ENCODE measurements at places on chromosomes 5 and 9.

DNA sequence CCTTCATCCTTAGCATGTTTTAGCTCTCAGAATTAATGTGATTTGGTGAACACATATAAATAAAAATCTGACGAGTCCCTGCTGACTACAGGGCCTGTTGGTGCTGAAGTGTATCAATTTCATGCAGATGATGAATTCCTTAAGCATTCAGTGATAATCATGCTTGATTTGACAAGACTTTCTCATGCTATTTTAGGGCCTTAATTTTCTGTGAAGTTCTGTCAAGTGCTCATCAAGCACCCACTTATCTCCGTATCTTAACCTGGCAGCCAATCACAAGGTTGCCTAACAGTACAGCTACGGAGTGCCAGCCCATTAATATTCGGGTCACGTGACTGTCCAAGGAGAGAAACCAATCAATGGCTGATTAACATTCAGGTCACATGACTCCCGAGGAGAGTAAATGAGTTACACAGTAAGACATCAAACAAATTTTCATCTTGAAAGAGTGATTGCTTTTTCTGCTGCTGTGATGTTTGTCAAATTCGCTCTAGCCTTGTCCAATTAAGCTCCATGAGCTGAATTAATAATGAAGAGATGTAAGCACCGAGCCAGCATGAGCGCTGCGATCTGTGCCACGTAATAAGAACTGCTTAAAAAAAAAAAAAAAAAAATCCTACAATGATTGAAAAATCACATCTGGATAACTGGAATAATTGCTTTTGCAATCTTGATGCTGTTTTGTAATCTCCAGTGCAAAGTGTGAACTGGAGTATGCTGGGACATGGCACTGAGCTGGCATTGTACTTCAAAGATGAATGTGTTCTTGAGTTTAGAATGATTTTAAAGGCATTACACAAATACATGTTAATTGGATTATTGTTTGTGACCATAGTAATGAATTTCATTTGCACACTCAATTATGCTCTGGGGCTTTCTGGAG lies 104.3 kb upstream of the SPATA31D4 start:
- DNase-seq: no peak

- DNase-seq: no peak
Observed at GRCh38 chr9:84512493-84512892, 157.0 kb upstream of the NTRK2 start.

GRCh38 chr9:127876764-127877562 lies 512 bp downstream of the AK1 start:
- no peak for DNase-seq

DNA sequence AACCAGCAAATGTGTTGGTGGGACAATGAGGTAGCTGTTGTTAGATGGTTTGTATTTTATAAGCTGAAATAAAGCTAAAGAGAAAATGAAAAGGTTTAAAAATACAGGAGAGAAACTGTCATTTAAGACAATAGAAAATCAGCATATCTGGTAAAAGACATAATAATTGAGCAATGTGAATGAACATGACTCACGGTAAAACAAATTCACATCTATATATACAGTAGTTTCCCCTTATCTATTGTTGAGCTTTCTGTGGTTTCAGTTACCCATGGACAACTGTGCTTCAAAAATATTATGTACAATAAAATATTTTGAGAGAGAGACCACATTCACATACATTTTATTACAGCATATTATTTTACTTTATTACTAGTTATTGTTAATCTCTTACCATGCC lies 1649.8 kb downstream of the EFNA5 start:
- peak; percentile 13 for DNase-seq

- DNase-seq: no peak
Observed at GRCh38 chr5:135821061-135821801, 13.2 kb upstream of the SLC25A48 start.

- no peak for DNase-seq
Observed at GRCh38 chr5:71503536-71503935, 48.1 kb downstream of the BDP1 start.

DNA sequence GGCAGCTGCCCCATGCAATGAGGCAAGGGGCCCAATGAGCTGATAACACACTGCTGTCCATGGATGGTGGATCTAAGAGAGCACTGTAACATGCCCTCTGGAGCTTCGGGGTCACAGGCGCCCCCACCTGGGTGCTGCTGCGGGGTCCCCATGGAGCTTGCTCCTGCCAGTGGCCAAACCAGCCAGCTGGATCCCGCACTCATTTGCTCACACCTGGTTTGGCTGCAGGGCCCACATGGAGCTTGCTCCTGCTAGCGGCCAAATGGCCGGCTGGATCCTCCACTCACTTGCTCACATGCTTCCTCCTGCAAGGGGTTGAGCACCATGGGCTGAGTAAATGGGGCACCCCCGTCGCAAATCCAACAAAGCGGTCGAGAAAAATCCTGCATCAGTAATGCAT lies 68.3 kb upstream of the ARL15 start:
- no peak for DNase-seq

DNA sequence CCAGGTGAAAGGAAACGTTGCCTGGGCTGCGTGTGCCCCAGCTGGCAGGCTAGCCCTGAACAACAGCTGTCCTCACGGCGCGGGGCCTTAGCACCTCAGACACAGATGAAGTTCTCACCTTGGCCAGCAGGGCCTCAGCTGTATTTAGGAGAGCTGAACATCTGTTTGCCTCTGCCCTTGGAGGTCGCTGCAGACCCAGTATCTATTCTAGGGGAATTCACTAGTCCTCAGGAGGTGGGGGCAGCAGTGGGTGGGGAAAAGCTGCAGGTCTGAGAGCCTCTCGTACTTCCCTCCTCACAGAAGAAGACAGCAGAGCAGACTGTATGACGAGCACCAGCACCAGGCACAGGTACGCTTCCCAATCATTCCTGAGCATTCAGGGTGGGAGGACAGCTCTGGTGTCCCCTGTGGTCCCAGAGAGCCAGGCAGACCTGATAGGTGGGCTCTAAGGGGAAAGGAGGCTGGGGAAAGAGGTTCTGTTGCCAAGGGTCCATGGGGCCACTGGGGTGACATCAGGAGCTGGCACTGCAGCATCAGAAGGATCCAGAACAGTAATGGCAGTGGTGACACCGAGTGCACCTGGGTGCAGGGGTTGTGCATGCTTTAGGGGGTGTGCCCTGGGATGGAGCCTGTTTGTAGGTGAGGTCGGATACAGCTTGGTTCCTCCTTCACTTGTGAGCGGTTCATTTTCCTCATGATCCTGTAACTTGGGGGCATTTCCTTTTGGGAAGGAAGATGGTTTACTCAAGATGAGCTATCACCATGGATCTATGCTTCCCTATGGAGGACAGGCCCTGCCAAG lies 13.8 kb downstream of the CD74 start:
- DNase-seq: no peak

GRCh38 chr9:1231998-1232919 lies 182.1 kb downstream of the DMRT2 start:
- DNase-seq: peak; percentile 55

GRCh38 chr9:114638404-114638803 lies 19.2 kb downstream of the TEX53 start:
- no peak for DNase-seq

- DNase-seq: no peak
Observed at GRCh38 chr5:138353560-138354080, 1.1 kb downstream of the KDM3B start.

GRCh38 chr5:179171251-179171815 lies 111.2 kb downstream of the ZNF354C start:
- no peak for DNase-seq

GRCh38 chr5:32074401-32074800 lies 99.7 kb downstream of the GOLPH3 start:
- DNase-seq: no peak

- DNase-seq: peak; percentile 94
Observed at GRCh38 chr5:37717613-37718431, 122.0 kb downstream of the GDNF start.

- DNase-seq: peak; percentile 86
Observed at GRCh38 chr5:71922584-71923106, 184.6 kb upstream of the MAP1B start.

GRCh38 chr5:104171958-104172690 lies 609.5 kb upstream of the NUDT12 start:
- no peak for DNase-seq

- DNase-seq: no peak
Observed at GRCh38 chr5:115274584-115274983, 11.9 kb upstream of the PGGT1B start.

GRCh38 chr5:63310644-63311043 lies 651.6 kb downstream of the HTR1A start:
- no peak for DNase-seq

GRCh38 chr5:147813696-147814095 lies 17.8 kb downstream of the SPINK1 start:
- DNase-seq: no peak

GRCh38 chr5:119274030-119274766 lies 81.6 kb upstream of the TNFAIP8 start:
- DNase-seq: no peak

DNA sequence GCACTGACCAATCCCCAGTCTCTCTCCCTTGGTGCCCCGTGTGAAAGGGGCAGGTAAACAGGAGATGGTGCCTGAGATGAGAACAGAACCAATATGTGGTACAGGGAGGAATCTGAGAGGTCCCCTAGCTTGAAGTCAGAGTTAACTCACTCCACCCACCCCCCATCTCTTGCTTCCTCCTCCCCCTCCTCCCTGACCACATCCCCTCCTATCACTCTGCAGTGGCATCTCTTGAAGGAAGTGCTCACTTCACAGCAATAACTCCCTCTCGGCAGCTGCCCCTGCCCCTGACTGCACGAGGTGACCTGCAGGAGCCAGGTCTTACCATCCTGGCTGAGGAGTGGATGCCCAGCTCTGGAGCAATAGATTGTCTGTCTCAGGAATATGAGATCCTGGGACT lies 224.0 kb downstream of the GAS1 start:
- no peak for DNase-seq

- peak; percentile 47 for DNase-seq
Observed at GRCh38 chr5:88727705-88728313, 155.2 kb downstream of the MEF2C start.

DNA sequence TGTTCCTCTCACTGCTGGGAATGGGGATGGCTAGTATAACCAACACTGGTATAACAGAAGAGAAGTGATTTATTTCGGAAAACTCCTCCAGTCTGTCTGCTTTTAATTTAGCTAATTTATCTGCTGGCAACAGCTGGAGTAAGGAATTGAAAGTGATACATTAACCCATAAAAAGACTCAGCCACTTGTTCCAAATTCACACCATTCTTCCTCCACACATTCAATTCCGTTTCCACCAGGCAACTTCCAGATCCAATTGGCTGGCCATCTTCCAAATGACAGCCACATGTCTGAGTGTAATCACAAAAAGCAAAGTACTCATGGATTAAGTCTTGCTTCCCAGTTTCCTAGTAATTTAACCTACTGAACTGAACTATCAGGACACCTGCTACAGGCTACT lies 77.1 kb upstream of the RETREG1 start:
- DNase-seq: no peak

DNA sequence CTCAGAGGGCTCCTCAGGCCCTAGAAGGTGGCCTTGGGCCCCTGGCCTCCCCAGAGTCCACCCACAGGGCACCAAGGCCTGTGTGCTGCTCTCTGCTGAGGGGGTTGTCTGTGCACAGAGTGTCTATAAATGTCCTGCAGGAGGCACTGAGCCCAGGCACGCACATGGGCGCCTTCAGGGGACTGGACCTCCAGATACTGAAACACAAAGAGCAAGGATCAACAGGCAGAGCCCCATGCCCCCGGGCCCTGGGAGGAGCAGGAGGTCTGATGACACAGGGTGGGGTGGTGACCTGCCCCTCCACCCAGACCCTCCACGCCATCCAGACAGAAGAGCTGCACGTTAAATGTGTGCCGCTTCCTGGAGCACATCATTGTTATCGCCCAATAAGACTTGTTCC lies 64.6 kb upstream of the SIMC1 start:
- DNase-seq: no peak

DNA sequence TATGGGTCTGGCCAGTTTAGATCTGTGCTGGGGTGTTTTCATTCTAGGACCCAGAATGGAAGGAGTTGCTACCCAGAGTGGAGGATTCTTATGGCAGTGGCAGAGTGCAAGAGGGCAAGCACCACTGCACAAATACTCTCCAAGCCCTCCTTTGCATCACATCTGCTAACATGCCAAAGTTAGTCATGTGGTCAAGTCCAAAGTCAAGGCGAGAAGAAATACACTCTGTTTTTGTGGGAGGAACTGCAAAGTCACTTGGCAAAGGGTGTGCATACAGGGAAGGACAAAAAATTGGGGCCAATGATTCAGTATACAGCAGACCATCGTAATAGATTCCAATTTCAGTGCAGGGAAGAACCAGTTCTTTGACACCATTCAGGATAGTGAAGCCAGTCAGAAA lies 43.9 kb upstream of the HMGCS1 start:
- no peak for DNase-seq

GRCh38 chr9:123684393-123685149 lies 245.4 kb downstream of the DENND1A start:
- no peak for DNase-seq

DNA sequence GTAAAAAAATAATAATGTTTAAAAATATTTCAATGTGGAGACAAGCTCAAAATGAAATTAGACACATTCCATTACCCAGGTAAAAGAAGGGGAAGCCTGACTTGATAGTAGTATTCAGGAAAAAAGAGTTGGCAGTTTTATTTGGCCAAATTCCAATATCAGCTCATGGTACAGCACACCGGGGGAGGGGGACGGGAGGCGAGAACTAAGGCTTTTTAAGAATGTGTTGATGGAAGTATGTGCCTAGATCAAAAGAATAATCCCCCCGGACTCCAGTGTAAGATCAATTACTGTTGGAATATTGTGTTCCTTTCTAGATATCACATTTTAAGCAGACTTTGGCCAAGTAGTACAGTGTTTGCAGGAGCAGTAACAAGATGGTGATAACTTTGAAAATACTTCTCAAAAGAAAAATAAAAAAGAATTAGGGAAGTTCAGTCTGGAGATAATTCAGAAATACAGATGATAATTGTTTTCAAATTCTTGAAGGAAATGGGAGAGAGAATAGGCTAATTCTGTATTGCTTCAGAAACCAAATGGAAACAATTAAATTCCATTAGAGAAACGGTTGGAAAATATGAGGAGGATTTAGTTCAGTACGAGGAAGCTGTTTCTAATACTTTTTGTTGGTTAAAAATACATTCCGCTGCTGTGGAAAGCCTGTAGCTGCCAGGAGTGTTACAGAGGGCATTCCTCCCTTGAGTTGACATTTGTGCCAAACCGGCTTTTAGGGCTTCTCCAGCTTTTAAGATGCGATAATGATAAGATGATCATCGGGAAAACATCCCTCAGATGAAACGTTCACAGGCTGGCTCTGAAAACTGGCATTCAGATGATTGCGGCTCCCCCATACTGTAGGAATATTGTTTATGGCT lies 98.1 kb upstream of the ERBIN start:
- DNase-seq: no peak

- DNase-seq: no peak
Observed at GRCh38 chr9:34317436-34317835, 11.6 kb downstream of the KIF24 start.

GRCh38 chr5:14155075-14155474 lies 11.9 kb downstream of the TRIO start:
- DNase-seq: no peak

- DNase-seq: peak; percentile 55
Observed at GRCh38 chr9:99140685-99141314, 35.9 kb downstream of the TGFBR1 start.

DNA sequence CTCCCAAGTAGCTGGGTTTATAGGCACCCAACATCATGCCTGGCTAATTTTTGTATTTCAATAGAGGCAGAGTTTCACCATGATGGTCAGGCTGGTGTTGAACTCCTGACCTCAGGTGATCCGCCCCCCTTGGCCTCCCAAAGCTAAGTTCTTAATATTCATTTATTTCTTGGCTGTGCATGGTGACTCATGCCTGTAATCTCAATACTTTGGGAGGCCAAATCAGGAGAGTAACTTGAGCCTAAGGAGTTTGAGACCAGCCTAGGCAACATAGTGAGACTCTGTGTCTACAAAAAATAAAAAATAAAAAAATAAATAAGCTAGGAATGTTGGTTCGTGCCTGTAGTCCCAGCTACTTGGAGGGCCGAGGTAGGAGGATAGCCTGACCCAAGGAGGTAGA lies 587.1 kb upstream of the FTMT start:
- no peak for DNase-seq

All from astrocyte of the spinal cord (primary cell).